Suppressor macrophage treated with lipopolysaccharide for 1 hour (primary cell): ENCODE measurements at places on chromosomes 3 and 15.

DNA sequence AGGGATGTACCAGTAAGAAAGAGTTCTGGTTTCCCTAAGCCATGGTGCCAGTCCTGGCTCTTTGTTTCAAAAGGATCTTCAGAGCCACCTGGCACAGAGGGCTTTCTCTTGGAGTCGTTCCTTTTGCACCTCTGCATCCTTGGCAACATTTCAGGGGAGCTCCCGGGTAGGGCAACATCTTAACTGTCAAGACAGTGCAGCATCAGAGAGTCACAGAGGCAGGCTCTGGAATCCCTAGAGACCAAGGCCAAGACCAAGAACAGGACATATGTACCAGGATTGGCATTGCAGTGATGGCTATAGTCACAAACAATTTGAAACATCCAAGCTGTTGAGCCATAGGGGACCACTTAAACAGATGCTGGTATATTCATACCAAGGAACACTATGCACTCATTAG lies 129.4 kb upstream of the ADPGK start:
- no peak for DNase-seq

DNA sequence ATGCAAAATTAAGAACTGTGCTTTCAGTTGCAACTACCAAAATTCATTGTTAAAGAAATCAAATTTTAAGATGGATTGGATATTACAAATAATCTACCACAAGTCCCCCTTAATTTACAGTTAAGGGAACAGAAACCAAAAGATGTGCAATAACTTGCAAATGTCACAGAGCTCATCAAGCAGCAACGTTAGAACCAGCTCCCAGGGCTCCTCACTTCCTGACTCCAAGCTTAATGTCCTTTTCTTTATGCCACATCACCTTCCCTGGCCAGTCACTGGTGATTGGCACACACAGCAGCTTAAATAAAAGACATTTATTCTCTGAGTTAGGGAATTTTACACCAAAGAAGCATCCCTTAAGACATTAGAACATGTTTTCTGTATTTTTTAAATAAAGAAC lies 159.7 kb downstream of the RSL24D1 start:
- peak; percentile 20 for DNase-seq

DNA sequence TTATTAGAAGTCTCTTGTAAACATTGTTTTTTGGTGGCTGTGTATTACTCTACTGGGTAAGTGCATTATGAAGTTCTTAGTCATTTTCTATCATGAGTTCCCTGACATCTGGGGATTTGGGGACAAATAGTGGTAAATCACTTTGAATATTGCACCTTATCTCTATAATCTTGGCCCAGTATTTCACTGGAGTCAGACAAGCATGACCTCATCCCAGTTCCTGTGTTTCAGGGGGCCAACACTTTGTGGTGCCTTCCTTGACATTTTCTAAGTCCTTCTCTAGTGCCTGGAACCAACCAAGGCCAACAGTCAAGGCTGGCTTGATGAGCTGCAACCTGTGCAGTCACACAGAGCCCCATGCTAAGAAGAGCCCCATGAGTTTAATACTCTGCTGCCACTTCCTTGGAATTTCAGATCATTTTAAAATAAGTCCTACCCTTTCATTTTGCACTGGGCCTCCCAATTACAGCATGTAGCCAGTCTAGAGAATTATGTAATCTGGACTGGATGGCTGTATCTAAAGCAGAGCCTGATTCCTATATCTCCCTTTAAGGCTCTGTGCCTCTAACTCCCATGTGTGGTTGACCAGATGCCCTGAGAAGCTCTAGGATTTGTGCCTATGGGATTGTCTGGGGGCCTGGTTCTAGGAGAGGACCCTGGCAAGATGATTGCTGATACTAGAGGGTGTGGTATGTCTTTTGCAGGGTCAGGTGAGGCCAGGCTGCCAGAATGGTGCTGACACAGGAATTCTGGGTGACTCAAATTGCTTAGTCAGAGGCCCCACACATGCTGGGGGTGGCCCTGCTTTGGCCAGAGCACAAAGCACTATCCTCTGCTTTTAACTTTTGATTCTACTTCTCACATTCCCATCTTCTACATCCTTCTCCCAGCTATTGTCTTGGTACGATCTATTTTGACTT lies 319.6 kb upstream of the TBC1D5 start:
- DNase-seq: peak; percentile 22

- peak; percentile 94 for DNase-seq
These were observed 37.6 kb downstream of the TRA2B start for GRCh38 chr3:185900228-185900627.

GRCh38 chr3:76824658-76825240 lies 215.2 kb upstream of the ROBO2 start:
- DNase-seq: no peak

- DNase-seq: peak; percentile 8
These were observed 181.7 kb downstream of the BBX start for GRCh38 chr3:107704477-107704876.

DNA sequence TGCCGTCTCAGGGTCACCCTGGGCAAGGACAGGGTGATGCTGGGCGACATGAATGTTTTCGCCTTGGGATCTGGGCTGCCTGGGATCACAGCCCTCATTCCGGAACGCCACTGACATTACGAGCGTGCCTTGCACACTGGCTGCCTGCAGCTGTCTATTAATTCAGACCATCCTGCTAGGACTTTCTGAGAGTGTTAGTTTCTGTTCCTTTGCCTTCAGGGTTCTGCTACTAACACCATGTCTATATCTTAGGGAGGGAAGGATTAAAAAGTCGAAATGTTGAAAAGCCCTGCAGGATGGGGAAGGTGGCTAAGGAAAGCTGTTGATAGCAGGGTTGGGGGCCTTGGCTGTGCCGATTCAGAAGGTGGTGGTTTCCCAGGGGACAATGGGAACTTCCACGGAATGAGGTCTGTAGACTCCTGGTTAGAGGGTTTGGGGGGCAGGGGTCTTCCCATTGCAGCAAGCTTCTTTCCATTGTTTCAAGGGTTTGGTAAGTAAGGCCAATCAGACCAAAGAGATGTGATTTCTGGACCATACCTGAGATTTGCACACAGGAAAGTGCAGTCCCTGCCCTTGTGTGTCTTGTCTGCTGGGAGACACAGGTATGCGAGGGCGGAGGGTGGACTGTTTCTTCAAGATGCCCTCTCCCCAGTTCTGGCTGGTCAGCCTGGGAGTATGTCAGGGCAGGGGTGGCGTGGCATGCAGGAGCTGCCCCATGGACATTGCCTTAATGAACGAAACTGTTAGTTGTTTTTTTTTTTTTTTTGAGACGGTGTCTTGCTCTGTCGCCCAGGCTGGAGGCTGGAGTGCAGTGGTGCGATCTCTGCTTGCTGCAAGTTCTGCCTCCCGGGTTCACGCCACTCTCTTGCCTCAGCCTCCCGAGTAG lies 50.9 kb downstream of the RGMA start:
- no peak for DNase-seq

DNA sequence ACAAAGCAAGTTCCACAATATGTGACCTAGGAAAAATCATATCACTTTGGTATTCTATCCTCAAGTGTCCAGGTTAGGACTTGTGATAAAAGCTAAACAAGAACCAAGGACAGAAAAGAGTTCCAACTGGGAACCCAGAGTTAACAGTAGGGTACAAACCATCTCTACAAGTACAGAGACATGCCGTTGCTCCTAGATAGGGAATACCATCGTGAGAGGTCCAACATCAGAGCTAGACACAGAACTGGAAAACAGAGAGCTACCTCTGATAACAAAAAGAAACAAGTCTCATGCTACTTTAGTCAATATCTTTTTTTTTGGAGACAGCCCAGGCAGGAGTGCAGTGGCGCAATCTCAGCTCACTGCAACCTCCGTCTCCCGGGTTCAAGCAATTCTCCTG lies 37.8 kb downstream of the SMARCC1 start:
- DNase-seq: no peak

DNA sequence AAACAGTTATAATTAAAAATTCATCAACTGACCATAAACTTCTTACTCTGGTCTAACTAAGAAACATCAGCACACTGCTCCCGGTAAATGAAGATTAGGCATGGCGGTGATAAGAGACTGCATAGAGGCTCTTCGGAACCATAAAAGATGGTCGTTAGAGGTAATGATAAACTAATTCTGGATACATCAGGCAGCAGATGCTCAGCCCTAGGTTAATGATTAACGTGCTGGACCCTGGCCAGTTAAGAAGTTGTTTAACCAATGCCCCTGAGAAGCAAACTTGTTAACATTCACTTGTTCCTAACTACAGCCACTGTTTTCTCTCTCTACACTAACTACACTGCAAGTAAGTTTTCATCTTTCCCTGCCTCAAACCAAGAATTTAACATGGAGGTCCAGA lies 111.5 kb downstream of the PDZRN3 start:
- DNase-seq: no peak

DNA sequence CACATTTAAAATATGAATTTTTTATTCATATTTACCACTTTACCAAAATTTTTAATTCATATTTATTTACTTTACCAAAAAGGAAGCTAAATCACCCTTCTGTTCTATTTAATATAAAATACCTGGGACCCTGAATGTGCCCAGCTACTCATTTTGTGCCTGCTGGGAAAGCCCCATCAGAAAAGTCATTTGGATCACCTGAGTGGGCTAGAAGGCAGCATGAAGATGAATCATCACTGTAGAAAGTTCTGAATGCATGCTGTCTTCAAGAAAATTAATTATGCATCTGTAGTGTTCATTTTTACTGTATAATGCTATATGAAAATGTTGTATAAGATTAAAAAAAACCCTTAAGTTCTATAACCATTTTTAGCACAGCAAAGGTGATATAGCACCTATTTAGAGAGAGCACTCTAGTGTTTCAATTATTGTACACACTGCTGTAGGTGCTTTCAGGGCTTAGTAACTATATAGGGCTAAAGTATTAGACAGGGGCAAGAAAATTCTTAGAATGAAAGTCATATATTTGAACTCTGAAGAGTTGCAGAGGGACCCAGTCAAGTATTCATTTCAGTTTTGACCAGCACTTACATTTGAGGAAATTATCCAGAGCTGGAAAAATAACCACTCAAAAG lies 175.1 kb downstream of the NFKBIZ start:
- DNase-seq: peak; percentile 35

DNA sequence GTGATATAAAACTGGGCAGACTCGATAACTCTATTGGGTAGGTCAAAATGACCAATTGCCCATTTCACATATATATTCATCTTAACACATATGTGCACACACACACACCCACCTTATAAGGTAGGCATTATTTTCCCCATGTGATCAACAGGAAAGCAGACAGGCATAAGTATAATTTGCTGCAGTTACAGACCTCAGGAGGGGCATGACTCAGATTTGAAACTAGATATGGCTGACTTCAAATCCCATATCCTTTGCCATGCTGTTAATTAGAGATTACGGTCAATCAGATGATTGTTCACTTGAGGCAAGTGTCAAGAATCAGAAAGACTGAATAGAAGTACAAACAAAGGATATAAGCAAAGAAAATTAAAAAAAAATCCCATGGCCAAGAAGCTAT lies 910.6 kb downstream of the NTRK3 start:
- DNase-seq: peak; percentile 7

- peak; percentile 80 for DNase-seq
These were observed at the start of gene ANKRD28 for GRCh38 chr3:15797642-15798303. Gene ANKRD28, minus strand, starts transcription at chr3:15797979. Its CDS starts 1,458 bp downstream, at chr3:15796521.

- peak; percentile 86 for DNase-seq
These were observed 4.6 kb upstream of the EPB42 start for GRCh38 chr15:43225201-43225949.

DNA sequence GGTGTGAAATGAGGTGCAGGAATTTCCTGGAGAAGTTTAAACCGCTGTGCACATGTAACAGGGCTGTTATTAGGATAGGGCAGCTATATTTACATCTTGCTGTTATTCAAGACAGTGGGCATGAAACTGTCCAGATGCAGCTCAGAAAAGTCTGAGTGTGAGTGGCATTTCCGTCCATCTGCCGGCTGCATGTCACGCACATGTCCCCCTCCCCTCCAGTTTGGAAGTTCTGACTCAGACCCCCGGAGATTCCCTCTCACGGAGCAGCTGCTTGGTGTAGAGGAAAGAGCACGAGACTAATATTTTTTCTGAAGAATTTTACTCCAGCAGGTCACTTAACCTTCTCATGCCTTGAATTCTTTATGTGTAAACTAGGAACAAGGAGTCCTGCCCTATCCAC lies 69.8 kb downstream of the FEM1B start:
- DNase-seq: no peak

DNA sequence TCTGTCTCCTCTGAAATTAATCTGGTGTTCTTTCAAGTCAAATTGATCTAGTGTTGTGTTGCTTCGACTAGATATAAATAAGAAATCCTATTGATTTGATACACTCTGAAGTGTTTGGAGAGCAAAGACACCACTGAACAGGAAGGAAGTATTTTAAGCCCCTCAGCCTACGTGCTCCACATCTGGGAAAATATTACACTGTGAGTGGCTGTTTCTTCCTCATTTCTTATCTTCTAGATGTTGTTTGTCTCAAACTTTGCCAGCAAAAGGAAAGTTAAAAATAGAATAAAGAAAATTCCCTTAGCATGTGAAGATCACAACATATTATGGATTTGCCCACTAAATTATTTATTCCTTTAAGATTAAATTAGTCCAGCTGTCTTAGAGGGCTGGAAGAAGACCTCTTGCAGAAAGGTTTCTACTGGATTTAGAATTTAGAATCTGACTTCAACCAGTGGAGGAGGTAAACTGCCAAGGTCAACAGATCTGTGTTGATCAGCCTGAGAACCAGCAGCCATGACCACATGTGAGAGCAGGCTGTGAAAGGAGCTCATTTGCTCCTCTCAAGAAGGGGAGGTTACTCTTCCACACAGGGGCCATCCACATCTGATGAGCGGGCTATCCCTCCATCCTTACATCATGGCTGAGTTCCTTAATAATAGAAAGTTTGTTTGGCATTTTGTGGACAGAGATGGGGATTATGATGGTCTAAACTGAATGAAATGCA lies 46.3 kb upstream of the ACKR4 start:
- no peak for DNase-seq

GRCh38 chr3:169173231-169173630 lies 490.3 kb downstream of the MECOM start:
- DNase-seq: no peak

- DNase-seq: no peak
These were observed 54.5 kb downstream of the PSMD6 start for GRCh38 chr3:63968612-63969350.

DNA sequence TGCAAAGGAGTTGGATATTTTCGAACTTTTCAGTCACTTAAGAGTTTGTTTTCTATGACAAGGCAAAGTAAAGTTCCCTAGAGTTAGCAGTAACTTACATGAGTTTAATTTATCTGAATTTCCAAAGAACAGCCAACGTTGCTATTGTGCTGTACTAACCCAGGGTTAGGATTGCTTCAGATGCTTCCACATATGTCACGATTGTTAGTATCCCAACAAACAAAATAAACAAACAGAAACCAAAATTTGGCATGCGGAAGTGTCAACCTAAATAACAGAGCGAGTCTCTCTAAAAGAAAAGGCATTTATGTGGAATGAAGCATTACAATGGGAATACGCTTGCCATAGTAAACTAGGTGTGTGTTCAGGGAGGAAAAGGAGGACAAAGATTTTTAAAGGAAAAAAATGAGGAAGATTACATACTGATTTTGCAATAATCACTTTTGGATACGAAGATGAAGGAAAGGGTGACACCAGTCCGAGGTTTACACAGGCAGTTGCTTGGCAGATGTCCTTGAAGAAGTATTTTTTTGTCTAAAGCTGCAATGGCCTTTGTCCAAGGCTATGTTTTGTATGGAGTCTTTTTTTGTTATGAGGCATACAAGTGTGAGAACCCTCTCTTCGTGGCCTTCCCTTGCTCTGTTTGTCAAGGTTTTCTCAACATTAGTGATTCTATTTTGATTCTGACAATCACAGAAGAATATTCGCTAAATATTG lies 267.9 kb downstream of the GABRG3 start:
- DNase-seq: no peak

GRCh38 chr3:30476368-30477084 lies 129.9 kb upstream of the TGFBR2 start:
- DNase-seq: peak; percentile 59
